ENCODE measurements at places on chromosomes 1 and 21.

GRCh38 chr1:916173-917075 lies 7.3 kb upstream of the SAMD11 start:
- DNase-seq = no peak

- DNase-seq = no peak
Measured at GRCh38 chr1:206672844-206673758, 11.6 kb upstream of the MAPKAPK2 start.

- no peak for DNase-seq
Measured at GRCh38 chr1:93692983-93693591, 11.4 kb upstream of the BCAR3 start.

DNA sequence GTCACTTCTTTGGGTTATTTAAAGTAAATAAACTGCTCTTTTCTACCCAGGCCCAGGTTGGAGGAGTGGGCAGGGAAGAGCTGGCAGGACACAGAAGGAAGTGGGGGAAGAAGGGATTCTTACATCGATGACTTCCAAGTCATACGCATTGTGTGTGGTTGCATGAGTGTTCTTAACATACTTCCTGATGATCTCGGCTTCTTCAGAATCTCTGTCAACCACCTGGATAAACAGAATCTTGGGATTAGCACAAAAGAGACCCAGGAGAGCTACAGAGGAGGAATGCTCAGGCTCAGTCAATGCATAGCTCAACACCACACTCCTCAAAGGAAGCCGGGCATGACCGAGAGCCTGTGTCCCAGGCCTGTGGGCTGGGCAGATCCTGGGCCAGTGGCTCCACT lies 42.1 kb downstream of the PARP1 start:
- no peak for DNase-seq

DNA sequence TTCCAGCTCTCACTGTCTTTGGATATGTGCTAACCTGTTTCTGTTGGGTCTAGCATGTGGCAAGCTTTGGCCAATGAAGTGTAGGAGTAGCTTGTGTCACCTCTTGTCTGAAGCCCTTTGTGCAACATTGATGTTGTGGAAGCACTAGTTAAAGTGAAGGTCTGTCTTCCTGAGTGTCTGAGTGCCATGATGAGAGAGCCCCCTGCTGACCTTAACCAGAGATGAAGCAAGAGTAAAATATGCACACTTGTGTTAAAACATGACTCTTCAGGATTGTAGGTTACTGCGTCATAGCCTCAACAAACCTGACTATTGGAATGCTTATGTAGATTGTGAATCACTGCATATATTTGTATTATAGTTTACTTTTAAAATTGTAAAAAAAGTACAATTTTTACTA lies 103.7 kb downstream of the NCAM2 start:
- DNase-seq = no peak

DNA sequence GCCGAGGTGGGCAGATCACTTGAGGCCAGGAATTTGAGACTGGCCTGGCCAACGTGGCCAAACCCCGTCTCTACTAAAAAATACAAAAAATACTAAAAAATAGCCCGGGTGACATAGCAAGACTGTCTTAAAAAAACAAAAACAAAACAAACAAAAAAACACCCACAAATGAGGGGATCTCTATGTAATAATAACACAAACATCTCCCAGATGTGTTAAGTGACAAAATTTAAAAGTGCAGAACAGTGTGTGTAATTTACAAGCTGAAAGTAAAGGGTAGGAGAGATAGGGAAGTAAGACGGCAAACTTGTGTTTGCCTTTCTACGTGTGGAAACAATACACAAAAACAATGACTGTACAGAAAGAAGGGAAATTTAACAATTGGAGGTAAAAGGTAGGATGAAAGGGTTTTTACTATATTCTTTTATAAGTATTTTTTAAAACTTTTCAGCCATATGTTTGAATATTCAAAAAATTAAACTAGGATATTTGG lies 36.3 kb downstream of the ARID4B start:
- no peak for DNase-seq

GRCh38 chr1:188423073-188423472 lies 1594.3 kb downstream of the PLA2G4A start:
- no peak for DNase-seq

DNA sequence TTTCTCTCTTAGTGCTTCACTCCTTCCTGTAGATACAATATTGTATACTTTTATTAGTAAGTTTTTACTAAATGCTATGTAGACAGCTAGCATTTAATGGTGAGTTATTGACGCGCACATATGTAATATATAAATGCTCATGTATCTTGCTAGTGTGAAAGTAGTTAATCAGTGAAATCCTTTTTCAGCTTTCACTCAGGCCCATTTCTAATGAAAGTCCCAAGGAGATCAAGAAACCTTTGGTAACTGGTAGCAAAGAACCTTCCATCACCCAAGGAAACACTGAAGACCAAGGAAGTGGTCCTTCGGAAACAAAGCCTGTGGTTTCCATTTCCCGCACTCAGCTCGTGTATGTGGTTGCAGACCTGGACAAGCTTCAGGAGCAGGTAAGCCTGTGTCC lies 27.2 kb downstream of the AGT start:
- DNase-seq = no peak

GRCh38 chr1:201495551-201496295 lies 11.2 kb downstream of the CSRP1 start:
- no peak for DNase-seq

- DNase-seq = no peak
Measured at GRCh38 chr21:34782506-34783360, 113.9 kb downstream of the CLIC6 start.

DNA sequence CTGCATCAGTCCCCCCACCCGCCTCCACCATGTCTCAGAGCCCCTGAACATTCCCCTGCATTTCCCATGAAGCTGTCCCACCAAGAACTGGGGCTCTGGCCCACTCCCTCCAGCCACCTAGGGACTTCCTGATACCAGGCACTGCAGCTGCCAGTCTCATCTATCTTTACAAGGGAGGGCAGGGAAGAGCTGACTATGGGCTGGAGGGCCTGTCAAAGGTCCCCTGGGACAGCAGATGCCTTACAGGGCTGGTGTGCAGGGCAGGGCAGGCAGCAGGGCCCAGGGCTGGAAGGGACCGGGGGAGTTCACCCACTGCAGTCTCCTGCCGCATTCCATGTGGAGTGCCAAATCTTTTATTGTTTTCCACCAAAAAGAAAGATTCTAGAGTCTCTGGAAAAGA lies 17.6 kb downstream of the SHISA4 start:
- DNase-seq = no peak

- DNase-seq = no peak
Measured at GRCh38 chr1:52627028-52627427, 5.9 kb upstream of the SHISAL2A start.

DNA sequence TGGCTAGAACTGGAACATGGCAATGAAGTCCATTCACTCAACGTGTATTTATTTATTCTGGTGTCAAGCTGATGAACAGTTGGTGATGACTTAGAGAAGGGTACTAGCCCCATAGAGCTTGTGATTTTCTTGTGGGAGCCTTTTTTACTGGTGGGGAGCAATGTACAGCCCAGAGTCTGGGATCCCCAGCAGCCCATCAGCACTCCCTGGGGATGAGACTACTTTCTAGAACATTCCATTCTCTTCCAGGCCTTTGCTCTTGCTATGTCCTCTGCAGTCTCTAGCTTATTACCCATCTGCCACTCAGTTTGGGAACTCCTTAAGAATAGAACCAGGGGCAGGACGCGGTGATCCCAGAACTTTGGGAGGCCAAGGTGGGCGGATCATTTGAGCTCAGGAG lies 11.6 kb downstream of the SLC2A1 start:
- no peak for DNase-seq

- DNase-seq = no peak
Measured at GRCh38 chr1:153962088-153963029, 978 bp downstream of the SLC39A1 start.

- no peak for DNase-seq
Measured at GRCh38 chr1:48869116-48869893, 92.6 kb upstream of the BEND5 start.

DNA sequence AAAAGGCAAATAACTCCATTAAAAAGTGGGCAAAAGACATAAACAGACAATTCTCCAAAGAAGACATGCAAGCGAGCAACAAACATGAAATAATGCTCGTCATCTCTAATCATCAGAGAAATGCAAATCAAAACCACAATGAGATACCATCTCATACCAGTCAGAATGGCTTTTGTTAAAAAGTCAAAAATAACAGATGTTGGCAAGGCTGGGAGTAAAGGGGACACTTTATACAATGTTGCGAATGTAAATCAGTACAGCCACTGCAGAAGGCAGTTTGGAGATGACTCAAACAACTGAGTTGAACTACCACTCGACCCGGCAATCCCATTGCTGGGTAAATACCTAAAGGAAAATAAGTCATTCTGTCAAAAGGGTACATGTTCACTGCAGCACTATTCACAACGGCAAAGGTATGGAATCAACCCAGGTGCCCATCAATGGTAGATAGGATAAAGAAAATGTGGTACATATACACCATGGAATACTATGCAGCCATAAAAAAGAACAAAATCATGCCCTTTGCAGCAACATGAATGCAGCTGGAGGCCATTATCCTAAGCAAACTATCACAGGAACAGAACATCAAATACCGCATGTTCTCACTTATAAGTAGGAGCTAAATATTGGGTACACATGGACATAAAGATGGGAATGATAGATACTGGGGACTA lies 25.9 kb downstream of the TSPAN2 start:
- DNase-seq = peak; percentile 76

DNA sequence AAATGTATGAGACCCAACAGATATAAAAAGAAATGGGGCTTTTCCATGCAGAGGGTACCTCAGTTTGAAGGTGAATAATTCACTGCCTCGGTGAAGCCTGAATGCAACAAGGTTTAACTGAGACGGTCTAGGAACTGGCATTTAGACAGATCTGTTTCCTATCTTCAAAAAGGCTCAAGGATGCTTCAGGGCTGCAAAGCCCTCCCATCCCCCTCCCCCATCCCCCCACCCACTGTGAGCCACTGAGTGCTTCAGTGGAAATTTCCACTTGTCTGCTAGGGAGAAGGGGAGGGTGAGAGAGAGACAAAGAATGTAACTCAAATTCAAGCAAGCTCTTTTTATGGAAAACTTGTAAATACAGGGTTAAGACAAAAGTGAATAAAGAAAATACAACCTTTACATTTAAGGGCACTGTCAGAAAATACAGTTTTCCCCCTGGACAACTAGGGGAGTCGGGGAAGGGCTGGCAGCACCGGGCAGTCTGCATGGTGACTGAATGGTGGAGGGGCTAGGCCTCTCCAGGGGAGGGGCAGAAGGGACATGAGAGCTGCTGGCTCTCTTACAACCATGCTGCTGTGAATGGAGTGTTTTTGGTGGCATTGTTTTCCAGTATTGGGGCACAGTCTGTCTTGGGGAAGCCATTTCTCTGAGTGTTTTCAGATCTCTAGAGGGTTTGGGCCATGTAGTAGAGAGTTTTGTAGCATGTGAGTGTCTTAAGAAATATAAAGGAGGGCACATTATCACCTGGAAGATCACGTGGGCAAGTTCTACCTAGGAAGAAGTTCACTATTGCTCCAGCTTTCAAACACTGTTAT lies 56.7 kb downstream of the MRPS6 start:
- no peak for DNase-seq

Data from CD4-positive, alpha-beta T cell treated with Interleukin-12 subunit alpha and Interleukin-12 subunit beta, for 1 hour (primary cell).